Sigmoid colon (tissue), 7 donors: ENCODE measurements at places on chromosomes 12 and 14. TPM values are rescaled to one million over a fixed set of nuclear protein-coding genes. Genes with fewer than 3 reads are reported as not detected.

Gene EML5
- 0.69 TPM for polyA plus RNA-seq

Gene DNAJC22
- 4.6 TPM for polyA plus RNA-seq

Gene IGFBP6
- polyA plus RNA-seq: 3.0 TPM

Gene APOF
- polyA plus RNA-seq: not detected

Gene MYO1A
- 112 TPM for polyA plus RNA-seq

Gene CNTN1
- 0.90 TPM for polyA plus RNA-seq

Gene ACADS
- 192 TPM for polyA plus RNA-seq

Gene SRRM4
- polyA plus RNA-seq: not detected

GRCh38 chr12:101743242-101743641 is 4.0 kb upstream of the SYCP3 start:
- no peak for DNase-seq
- no peaks in the 10 kb centered on the region for H3K4me1 ChIP-seq
- no peak overlapping the region for H3K27ac ChIP-seq
- no peak overlapping the region for H3K4me3 ChIP-seq

DNA sequence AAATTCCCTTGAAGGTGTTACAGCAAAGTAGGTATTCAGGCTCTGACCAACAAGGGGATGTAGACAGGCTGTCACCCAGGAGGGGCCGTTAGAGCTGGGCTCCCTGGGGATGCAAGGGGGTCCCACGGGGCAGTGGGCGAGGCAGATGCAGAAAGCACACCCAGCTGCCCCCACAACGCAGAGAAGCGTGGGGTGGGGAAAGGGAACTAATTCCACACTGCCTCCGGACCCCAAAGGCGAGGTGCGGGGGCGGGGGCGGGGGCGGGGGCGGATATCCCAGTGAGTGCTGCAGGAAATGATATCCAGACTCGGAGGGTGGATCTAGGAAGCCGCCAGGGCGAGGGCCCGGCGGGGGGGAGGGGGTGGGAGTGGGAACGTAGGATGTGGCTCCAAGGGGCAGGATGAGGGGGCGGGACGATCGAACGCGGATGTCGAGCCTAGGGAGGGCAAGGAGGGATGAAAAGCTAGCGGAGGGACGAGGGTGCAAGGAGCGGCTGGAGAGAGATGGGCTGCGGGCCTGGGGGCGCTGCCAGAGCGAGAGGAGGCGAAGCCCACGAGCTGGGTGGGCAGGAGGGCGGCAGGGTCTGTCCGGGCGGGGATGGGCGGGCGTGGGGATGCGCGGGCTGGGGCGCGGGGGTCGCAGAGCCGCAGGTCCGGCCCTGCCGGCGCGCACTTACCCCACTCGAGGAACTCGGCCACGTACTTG is 874 bp downstream of the CDC42BPB start:
- H3K27me3 ChIP-seq: no peaks in the 10 kb centered on the region
- peak overlapping the region; percentile 97 for H3K27ac ChIP-seq
- DNase-seq: peak; percentile 83
- peak overlapping the region; percentile 94 for H3K4me3 ChIP-seq

GRCh38 chr14:22803687-22803974 is 11.6 kb downstream of the SLC7A7 start:
- H3K36me3 ChIP-seq: no peaks in the 10 kb centered on the region
- no peak for DNase-seq
- no peaks in the 10 kb centered on the region for H3K27me3 ChIP-seq
- no peak overlapping the region for H3K4me3 ChIP-seq

DNA sequence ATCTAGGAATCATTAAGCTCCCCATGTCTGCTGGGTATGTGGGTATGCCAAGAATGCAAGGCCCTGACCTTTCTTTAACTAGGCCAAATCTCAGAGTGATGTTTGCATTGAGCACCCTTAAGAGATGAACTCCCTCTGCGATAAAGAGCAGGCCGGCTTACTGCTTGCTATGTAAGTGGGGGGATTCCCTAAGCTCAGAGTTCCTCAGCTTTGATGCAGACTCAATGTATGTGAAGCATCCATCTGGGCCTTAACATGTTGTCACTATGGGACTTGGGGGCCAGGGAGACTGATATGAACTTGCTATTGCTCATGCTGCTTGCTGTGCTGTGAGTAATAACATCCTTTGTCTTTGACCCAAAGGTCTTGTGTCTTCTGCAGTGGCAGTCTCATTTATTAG is 149.7 kb downstream of the C12orf75 start:
- DNase-seq: no peak
- H3K4me1 ChIP-seq: no peaks in the 10 kb centered on the region
- no peak overlapping the region for H3K4me3 ChIP-seq
- no peaks in the 10 kb centered on the region for H3K36me3 ChIP-seq
- H3K27ac ChIP-seq: no peak overlapping the region

GRCh38 chr12:29486972-29487371 is 10.5 kb downstream of the OVCH1 start:
- H3K4me1 ChIP-seq: no peaks in the 10 kb centered on the region
- DNase-seq: no peak

DNA sequence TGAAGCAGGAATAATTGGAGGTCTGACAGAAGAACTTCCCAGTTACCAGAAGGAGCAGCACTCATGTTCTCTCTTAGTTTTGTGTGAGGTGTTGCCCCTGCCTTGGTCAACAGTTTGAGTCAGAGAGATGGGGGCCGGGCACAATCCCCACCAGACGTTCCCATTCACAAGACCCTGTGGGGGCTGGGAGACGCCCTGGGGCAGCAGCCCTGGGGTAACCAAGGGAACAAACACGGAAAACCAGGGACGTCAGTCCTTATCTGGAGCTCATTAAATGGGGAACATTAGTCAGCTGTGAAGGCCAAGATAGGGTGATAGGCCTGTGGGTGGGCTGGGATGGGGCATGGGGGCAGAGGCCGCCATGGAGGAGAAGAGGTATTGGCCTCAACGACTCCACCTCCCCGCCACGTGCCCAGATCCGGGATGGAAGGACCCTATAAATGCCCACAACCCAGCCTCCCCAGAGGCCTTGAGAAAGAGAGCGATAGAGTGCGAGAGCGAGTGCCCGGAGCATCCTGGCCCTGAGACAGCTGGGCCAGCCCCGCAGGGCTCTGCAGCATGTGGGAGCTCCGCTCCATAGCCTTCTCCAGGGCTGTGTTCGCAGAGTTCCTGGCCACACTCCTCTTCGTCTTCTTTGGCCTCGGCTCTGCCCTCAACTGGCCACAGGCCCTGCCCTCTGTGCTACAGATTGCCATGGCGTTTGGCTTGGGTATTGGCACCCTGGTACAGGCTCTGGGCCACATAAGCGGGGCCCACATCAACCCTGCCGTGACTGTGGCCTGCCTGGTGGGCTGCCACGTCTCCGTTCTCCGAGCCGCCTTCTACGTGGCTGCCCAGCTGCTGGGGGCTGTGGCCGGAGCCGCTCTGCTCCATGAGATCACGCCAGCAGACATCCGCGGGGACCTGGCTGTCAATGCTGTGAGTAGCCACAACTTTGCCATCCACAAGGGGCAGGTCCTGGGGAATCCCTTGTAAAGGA is at the start of gene AQP2:
Gene AQP2, plus strand, starts transcription at position 465 of the 979 bp plus-strand sequence. Its CDS starts 94 bp downstream, at position 559.
- H3K4me1 ChIP-seq: peaks cover 4% of the 10 kb centered on the region
- no peaks in the 10 kb centered on the region for H3K36me3 ChIP-seq
- DNase-seq: no peak
- H3K4me3 ChIP-seq: no peak within 1 kb of the TSS

DNA sequence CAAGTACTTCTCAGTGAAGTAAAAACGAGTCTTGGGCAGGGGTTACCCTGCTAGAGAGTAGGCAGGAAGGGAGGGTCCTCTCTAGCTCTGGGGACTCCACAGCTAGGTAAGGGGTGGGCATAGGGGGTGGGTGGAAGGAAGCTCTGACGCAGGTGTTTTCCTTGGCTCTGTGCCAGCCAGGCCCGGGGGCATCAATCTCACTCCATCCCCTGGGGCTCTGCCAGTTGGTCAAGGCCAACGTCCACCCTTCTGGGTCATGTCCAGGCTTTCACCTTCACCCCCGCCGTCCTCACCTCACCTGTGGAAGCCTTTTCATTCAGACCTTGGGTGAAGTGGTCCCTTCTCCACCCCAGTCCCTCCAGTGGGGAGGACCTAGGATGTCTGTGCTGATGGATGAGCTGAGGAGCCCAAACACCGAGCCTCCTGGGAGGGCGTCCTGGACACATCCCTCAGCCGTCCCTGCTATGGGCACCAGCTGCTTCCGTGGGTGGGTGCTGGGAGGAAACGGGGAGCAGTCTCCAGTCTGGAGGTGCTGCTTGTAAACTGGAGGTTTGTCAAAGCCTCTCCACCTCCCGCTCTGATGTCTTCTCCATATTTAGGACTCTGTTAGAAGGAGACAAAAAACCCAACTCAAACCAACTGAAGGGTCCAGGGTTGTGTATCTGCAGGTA is 71.5 kb upstream of the SFSWAP start:
- H3K36me3 ChIP-seq: no peaks in the 10 kb centered on the region
- H3K27ac ChIP-seq: no peak overlapping the region
- H3K4me3 ChIP-seq: no peak overlapping the region
- no peaks in the 10 kb centered on the region for H3K4me1 ChIP-seq
- H3K27me3 ChIP-seq: peaks cover 16% of the 10 kb centered on the region

DNA sequence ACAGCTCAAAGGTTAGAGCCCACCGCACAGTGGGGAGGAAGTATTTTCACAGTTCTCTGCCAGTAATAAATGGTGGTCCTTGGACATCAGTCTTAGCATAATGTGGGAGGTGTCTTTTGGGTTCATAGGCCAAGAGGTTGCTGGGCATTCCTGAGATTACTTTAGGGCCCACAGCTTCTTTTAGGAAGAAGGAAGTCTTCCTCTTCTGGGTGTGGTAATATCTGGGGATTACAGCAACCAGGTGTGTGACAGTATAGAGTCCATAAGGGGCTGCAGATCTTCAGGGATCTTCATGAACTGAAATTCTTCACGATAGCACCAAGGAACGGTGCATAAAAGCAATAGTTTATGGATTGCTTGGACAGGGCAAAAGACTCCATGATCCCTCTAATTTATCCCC is 56.2 kb upstream of the PTGR2 start:
- no peak overlapping the region for H3K4me3 ChIP-seq
- H3K27me3 ChIP-seq: no peaks in the 10 kb centered on the region
- H3K36me3 ChIP-seq: no peaks in the 10 kb centered on the region
- no peak for DNase-seq
- H3K27ac ChIP-seq: peak overlapping the region; percentile 99

DNA sequence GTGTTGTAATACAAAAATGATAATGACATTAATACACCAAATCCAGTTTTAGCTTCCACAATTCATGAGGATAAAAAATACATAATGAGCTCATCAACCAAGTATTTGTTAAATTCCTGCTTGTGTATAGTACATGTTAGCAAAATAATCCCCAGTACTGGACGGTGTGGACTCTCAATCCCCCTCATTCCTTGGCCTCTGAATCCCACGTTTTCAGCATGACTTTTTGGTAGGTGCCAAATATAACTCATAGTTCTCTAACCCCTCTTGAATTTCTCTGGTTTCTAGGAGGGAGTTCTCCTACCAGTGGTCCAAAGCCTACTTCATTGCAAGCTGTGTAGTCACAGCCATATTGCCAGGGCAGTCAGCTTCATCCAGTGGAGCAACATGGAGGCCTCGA is 41.4 kb upstream of the EPS8 start:
- no peak for DNase-seq
- no peaks in the 10 kb centered on the region for H3K4me1 ChIP-seq
- H3K36me3 ChIP-seq: no peaks in the 10 kb centered on the region
- no peaks in the 10 kb centered on the region for H3K27me3 ChIP-seq

GRCh38 chr12:56223571-56224101 is 506 bp upstream of the NABP2 start:
- no peaks in the 10 kb centered on the region for H3K4me1 ChIP-seq
- DNase-seq: no peak
- peak overlapping the region; percentile 99 for H3K27ac ChIP-seq
- H3K4me3 ChIP-seq: no peak overlapping the region
- no peaks in the 10 kb centered on the region for H3K27me3 ChIP-seq

DNA sequence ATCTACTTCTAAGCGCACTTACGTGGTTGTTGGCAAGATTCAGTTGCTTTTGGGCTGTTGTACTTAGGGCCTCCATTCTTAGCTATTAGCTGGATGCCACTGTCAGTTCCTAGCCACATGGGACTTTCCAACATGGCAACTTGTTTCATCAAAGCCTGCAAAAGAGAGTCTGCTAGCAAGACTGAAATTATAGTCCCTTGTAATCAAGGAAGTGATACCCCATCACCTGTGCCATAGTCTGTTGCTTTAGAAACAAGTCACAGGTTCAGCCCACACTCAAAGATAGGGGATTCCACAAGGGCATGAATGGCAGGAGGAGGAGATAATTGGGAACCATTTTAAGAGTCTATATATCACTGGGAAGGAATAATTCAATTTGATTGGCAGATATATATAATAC is 27.1 kb upstream of the SLC17A8 start:
- no peak overlapping the region for H3K4me3 ChIP-seq
- no peak overlapping the region for H3K27ac ChIP-seq

GRCh38 chr14:61860294-61860918 is 98.2 kb downstream of the SNAPC1 start:
- no peaks in the 10 kb centered on the region for H3K36me3 ChIP-seq
- H3K4me1 ChIP-seq: no peaks in the 10 kb centered on the region
- H3K27me3 ChIP-seq: no peaks in the 10 kb centered on the region
- H3K4me3 ChIP-seq: no peak overlapping the region
- DNase-seq: no peak
- no peak overlapping the region for H3K27ac ChIP-seq

GRCh38 chr14:63297372-63298063 is 21.2 kb downstream of the GPHB5 start:
- no peaks in the 10 kb centered on the region for H3K36me3 ChIP-seq
- no peaks in the 10 kb centered on the region for H3K4me1 ChIP-seq
- no peak overlapping the region for H3K27ac ChIP-seq
- DNase-seq: no peak
- peaks cover 16% of the 10 kb centered on the region for H3K27me3 ChIP-seq

- H3K4me3 ChIP-seq: no peak overlapping the region
- H3K27me3 ChIP-seq: no peaks in the 10 kb centered on the region
- peaks cover 31% of the 10 kb centered on the region for H3K4me1 ChIP-seq
- no peaks in the 10 kb centered on the region for H3K36me3 ChIP-seq
- DNase-seq: no peak
- H3K27ac ChIP-seq: peak overlapping the region; percentile 45
Observed at GRCh38 chr12:88417531-88417930, 162.7 kb downstream of the KITLG start.

DNA sequence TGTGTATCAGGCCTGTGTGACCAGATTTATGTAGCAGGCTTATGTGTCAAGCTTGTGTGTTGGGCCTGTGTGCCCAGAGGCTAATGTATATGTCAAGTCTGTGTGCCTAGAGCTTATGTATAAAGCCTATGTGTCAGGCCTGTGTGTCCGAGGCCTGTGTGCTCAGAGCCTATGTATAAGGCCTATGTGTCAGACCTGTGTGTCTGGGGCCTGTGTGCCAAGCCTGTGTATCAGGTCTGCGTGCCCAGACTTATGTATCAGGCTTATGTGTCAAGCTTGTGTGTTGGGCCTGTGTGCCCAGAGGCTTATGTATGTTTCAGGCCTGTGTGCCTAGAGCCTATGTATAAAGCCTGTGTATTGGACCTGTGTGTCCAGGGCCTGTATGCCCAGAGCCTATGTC is 249.3 kb upstream of the AVPR1A start:
- no peaks in the 10 kb centered on the region for H3K4me1 ChIP-seq
- no peaks in the 10 kb centered on the region for H3K36me3 ChIP-seq
- no peaks in the 10 kb centered on the region for H3K27me3 ChIP-seq
- no peak overlapping the region for H3K4me3 ChIP-seq

GRCh38 chr12:31849090-31849687 is 110.0 kb upstream of the RESF1 start:
- no peaks in the 10 kb centered on the region for H3K36me3 ChIP-seq
- H3K4me3 ChIP-seq: no peak overlapping the region
- DNase-seq: no peak
- no peak overlapping the region for H3K27ac ChIP-seq
- no peaks in the 10 kb centered on the region for H3K27me3 ChIP-seq
